Left colon (tissue), 2 donors: ENCODE measurements at places on chromosomes 7 and 10.
A peak's percentile ranks its signal among the peaks of the same experiment; 100 is the strongest.

GRCh38 chr7:23653942-23654341 lies 26.1 kb upstream of the FAM221A start:
- no peak for DNase-seq

DNA sequence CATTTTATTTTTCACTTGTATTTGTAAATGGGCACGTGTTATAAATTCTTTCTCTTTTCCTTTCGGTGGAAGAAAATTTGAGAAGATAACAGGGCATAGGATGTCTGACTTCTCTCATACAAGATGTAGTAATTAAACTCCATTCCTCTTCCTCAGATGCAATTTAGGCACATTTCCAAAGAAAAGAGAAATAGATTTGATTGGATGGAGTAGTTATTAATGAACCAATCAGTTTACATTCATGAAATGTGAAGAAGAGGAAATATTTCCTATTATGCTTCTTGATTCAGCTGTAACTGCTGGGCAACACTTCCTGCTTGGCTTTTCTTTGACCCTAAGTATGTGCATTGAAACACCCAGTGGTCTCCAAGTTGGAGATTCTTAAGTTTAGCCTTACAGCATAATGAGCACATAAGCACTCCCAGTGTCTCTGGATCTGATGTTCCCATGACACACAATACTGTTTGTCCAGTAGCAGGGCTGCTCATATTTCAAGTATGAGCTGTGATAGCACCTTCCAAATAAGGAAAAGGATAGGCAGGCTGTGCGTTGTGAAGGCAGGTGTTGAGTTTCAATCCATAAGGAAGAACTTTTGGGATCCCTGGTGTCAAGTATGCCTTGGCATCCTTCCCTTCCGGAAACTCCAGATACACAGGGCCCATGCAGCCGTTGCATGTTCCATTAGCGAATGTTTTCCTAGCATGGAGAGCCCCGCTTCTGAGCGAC lies 33.4 kb upstream of the COBL start:
- peak; percentile 80 for DNase-seq

DNA sequence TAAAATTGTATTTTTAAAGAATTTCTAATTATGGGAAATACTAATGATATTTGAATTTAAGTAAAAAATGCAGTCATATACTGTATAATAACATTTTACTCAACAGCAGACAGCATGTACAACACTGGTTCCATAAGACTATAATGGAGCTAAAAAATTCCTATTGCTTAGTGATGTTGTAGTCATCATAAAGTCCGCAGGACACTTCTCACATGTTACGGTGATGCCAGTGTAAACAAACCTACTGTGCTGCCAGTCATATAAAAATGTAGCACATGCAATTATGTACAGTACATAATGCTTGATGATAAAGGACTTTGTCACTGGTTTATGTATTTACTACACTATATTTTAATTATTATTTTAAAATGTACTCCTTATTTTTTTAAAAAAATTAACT lies 629.3 kb downstream of the IPMK start:
- no peak for DNase-seq

DNA sequence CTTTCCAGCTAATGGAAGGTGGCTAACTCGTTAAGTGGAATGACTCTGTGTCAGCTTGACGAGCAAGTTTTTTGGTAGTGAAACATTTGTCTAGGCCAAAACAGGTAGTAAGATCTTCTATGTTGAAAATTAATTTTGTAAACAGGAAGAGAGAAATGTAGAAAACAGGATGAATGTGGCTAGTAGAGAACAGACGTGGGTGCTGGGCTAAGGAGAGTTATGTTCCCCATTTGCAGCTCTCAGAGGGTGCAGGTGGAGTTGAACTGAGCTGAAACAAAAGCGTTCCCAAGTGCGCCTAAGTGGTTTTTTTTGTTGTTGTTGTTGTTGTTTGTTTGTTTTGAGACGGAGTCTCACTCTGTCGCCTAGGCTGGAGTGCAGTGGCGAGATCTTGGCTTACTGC lies 59.5 kb upstream of the SRPK2 start:
- no peak for DNase-seq

DNA sequence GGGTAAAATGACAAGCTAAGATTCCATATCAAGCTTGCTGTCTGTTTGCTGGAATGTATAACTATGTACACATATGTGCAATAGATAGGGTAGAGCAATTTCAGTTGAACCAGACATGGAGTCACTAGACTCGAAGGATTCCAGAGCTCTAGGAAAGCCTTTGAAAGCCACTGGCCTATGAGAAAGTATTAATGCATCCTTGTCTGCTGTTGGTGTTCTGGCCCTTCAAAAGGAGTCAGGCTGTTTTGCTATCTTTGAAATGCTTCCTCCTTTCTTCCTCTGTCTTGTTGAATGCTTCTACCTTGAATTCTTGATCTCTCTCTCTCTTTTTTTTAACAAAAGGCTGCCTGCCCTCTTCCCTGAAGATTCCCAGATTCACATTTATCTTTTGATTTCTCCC lies 20.8 kb upstream of the HGF start:
- no peak for DNase-seq

GRCh38 chr7:1742555-1743303 lies 72.7 kb downstream of the ELFN1 start:
- peak; percentile 72 for DNase-seq

DNA sequence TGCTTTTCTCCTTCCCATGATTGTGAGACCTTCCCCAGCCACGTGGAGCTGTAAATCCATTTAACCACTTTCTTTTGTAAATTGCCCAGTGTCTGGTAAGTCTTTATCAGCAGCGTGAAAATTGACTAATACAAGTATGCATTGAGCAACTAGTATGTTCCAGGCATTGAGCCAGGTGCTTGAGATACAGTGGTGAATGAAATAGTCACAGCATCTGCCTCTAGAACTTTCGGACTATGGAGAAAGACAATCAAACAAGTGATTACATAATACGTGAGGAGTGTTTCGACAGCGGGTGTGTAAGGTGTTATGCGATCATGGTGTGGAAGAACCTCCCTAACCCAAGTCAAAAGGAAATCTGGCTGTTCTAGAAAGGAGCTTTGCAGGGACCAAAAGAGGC lies 21.6 kb upstream of the NUP205 start:
- DNase-seq, result no peak

GRCh38 chr7:36852017-36852416 lies 127.7 kb upstream of the AOAH start:
- no peak for DNase-seq

DNA sequence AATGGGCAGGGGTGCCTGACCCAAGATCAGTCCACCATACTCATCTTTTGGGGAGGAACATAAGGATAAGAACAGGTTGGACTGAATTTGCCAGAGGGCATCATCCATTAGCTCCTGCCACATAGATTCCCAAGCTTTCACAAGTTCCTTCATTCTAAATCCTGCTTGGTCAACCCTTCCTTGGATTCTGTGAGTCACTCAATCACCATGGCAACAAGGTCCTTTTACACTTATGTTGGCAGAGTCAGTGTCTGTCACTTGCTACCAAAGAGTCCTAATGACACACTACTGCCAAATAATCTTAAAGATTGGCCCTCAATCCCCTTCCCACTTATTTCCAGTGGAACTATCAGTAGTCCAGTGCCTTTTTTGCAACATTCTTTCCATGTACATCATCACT lies 5.0 kb upstream of the LGI1 start:
- no peak for DNase-seq

DNA sequence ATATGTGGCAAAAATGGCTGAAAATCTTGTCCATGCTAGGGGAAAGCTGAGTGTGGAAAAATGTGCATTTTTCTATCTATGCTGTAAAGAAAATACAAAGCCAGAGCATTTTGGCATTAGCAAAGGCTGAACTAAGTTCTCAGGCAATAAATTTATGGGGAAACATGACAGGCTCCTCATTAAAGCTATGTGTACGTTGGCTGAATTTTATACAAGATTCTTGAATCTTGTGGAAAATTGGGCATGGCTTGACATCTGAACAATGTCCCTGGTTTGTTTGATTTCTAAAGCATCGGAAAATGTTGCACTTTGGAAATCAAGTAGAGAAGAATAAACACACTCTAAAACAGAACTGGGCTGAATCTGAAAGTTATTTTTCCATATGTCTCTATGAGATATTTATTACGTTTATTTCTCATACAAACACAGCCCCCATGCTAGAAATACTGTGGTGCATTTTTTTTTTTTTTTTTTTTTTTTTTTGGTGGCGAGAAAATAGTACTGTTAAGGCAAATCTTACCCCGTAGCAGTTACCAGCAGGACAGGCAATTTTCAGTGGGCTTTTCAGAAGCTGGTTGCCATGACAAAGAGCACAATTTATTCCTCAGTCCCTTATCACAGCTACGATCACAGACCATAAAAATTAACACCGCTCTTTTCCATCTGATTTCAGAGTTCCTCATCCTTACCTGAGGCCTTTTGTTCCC lies 16.9 kb downstream of the CPA1 start:
- no peak for DNase-seq

- no peak for DNase-seq
These were observed 785.2 kb downstream of the TYW1 start for GRCh38 chr7:67781841-67782240.

DNA sequence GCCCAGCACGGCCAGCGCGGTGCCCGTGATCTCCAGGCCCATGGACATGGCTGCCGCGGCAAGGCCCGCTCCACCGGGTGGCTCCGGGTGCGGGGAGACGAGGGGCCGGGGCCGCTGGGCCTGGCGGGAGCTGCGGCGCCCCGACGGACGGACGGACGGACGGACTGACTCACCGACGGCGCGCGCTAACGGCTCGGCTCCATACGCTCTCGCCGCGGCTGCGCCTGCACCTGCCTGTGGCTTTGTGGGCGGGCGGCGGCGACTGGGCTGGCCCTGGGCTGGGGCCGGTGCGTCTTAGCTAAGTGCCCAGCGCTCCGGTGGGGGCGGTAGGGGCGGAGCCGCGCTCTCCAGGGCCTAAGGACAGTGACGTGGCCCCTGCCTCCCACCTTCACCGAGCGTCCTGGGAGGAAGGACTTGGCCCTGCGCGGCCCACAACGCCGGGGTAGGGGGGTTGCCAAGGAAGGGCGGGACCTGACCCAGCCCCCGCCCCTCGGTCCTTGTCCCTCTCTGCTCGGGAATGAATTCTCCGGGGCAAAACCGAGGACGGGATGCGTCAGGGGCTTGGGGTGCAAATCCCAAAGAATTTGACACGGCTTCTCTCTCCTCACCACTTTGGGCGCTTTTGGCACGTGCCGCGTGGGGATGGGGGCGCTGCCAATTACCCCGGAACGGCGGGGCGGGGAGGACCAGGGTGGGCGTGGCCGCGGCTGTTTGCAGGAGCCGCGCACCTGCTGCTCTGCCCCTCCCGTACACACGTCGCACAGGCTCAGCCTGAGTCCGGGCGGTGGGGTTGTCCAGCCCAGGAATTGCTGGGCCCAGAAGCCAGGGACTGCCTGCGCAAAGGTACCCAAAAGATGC lies at the start of gene CLDN3:
TSS of gene CLDN3 (minus strand) at position 269 of the 858 bp plus-strand sequence. CDS start at position 48, 221 bp downstream.
- peak; percentile 95 for DNase-seq

DNA sequence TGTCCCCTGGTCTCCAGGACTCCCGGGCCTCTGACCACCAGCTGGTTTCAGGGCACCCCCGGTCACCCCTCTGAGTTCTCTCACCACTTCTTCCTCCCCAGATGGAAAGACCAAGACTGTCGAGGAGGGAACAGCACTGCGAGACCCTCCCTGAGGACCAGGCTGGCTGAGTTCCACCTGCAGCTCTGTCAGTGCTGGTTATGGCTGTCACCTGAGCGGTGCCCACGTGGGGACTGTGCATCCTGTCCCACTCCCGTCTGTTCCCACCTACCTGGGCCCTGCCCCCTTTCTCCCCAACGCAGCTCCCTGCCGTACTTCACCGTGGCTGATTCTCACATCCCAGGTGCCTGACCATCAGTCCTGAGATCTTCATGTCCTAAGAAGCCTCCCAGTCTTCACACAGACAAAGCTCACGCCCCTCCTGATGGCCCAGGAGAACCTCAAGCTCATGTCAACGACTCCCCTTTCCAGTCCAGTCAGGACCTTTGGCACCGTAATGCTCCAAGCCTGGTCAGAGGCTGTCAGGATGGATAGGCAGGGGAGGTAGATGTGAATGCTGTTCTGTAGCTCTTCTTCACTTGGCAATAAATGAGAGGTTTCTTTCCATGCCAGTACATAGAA lies 159.7 kb downstream of the USP6NL start:
- no peak for DNase-seq

GRCh38 chr10:43945094-43945730 lies 296.5 kb upstream of the ZNF32 start:
- no peak for DNase-seq

DNA sequence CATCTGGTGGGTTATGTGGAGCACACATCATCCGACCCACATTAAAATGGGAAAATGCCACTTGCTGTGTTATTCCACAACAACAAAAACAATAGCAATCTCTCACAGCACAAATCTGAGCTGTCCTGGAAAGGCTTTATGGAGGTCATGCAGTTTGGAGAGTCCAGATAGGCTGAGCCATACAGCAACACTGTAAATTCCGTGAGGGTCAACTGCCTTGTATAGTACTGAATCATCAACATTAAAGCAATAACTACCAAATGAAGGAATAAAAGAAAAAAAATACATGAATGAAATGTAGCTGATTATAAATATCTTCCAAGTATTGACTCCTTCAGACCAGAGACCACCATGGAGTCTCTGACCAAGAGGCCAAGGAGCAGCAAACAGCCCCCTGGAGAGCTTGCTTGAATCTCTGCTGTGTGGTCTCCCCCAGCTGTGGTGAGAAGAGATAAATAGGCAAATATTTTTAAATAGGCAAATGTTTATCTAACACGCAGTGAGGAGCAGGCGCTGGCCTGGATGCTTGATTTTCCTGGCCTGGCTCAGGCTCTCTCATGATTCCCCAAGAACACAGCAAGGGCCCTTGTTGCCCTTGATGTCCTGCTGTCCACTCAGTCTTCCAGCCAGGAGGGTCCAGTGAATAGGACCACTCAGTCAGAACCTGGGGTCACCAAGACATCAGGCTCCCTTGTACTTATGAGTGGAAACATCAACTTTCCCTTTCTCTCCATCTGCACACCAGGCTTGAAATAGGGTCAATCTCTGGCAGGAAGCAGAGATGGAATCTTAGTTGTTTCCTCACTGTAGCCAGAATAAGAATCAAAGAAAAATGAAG lies 1021.3 kb downstream of the XPNPEP1 start:
- DNase-seq, result no peak

- no peak for DNase-seq
These were observed 42.0 kb downstream of the PRR15 start for GRCh38 chr7:29605671-29606070.

- DNase-seq, result no peak
These were observed 16.6 kb upstream of the FGFR2 start for GRCh38 chr10:121614613-121615434.

- DNase-seq, result no peak
These were observed 70.4 kb downstream of the AASS start for GRCh38 chr7:122073635-122074034.

- no peak for DNase-seq
These were observed 62.2 kb downstream of the SAMD9 start for GRCh38 chr7:93055543-93056107.

GRCh38 chr10:33819206-33819605 lies 484.7 kb upstream of the NRP1 start:
- DNase-seq, result no peak
